ENCODE measurements at places on chromosomes 11 and 22.

GRCh38 chr11:44824300-44824704 is 97.5 kb downstream of the TSPAN18 start:
- no peak for DNase-seq

DNA sequence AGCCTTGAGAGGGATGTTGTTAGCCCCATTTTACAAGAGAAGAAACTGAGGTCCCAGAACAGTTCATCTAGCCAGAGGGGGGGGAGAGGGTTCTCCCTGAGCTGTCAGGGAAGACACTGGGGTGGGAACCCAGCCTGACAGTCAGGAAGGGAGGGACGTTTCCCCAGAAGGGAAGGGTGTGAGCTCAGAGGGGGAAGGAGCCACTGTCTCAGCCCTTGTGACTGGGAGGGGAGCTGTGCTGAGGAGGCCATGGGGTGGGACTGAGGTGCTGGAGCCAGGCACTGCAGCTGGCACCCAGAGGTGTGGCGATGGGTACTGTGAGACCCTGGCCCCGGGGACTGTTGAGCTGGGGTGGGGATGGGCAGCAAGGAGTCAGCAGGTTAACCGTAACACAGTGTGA is 35.7 kb downstream of the DAGLA start:
- DNase-seq: no peak

GRCh38 chr11:8654503-8654902 is 28.0 kb downstream of the TRIM66 start:
- DNase-seq: no peak

DNA sequence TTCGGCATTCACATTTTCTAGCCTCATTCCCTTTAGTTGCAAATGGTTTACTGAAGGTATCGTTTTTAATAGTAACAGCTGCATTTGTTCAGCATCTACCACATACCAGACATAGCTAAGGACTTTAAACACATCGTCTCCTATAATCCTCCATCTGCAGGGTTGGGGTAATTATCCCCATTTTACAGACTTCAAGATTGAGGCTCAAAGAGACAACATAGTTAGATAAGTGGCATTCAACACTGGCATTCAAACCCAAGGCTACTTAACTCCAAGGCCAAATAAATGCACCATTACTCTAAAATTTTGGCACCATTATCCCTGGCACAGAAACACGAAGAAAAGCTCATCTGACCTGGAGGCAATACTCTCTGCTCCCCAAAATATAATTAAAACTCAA is 28.5 kb downstream of the SMCO4 start:
- no peak for DNase-seq

DNA sequence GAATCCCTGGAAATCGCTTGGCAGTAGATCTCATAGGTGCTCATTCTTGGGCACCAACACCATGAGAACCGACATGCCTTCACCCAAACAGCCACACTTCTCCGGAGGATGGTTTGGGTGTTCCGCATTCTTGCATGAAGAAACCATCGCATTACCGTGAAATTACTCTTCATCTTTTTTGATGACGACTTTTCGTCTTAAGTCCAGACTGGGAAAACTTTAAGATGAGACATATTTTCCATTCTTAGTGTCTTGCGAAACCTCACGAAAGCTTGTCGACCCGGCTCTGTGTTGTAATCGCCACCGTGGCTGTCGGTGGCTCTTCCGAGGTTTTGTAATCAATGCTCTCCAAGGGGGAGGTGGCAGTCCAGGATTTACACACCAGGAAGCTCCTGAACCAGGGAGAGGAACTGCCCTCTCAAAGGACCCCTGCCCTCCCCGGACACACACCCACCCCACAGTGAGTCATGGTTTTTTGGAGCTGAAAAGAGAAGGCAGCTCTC is 1.7 kb downstream of the TOM1 start:
- peak; percentile 67 for DNase-seq

GRCh38 chr22:47420211-47420610 is 657.8 kb downstream of the TBC1D22A start:
- no peak for DNase-seq

DNA sequence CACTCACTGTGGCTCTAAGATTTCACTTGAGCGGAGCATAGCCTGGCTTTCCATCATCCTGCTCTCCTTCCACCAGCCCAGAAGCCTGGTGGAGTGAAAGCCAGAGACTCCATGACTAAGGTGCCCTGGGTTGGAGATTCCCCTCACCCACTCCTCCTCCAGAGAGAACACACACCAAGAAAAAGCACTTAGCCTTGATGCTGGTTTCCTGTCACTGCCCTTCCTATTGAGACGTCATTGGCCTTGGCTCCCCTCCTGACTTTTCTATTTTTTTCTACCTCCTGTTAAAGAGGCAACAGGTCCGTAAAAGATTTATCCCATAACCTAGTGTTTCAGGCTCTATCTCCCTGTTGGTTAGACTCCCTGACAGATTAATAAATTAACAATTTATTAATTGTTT is 38.5 kb upstream of the APLNR start:
- DNase-seq: no peak

DNA sequence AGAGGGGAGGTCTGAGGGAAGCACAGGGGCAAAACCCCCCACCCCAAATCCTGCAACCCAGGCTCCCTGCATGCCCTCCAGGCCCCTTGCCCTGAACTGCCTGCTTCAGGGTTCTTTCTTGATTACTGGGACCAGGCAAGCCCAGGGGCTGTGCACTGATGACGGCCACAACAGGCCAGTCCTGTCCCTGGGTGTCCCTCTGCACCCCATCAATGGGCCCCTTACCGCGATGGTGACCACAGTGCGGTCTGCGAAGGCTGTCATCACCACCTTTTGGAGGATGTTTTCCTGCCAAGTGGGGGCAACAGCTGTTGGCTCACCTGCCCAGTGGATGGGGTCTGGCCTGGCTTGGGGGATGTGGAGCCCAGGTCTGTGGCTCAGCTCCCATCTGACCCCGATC is 5.0 kb upstream of the KCNJ11 start:
- DNase-seq: no peak

DNA sequence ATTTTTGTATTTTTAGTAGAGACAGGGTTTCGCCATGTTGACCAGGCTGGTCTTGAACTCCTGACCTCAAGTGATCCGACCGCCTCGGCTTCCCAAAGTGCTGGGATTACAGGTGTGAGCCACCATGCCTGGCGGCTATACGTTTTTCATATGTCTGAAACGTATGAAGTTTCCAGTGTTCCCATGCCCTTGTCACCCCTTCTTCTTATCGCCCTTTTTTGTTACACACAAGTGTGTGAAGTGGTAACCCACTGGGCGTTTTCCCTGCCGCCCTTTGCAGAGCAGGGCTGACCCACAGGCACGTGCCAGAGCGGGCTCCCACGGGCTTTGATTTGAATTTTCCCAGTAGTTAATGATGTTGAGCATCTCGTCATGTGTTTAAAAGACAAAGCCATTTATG is 17.0 kb downstream of the PIM3 start:
- DNase-seq: no peak

- DNase-seq: no peak
These were observed 2.6 kb downstream of the PGGHG start for GRCh38 chr11:291281-292210.

DNA sequence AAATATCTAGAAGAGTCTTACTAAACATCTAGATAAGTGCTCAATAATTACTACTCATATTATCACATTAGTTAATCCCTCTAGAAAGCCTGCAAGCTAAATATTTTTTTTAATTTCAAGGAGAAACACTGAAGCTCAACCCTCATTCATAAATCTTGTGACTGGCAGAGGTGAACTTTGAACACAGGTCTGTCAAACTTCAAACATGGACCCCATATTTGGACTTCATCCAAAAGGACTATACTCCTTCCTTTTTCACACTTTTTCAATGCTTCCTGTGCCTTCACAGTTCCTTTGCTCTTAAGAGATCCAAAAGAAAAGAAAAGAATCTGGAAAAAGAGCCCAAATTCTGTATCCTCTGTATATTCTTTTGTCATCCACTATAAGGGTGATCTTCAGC is 28.3 kb upstream of the OR9G4 start:
- DNase-seq: no peak

- DNase-seq: peak; percentile 26
These were observed 10.4 kb upstream of the HIKESHI start for GRCh38 chr11:86291466-86292262.

DNA sequence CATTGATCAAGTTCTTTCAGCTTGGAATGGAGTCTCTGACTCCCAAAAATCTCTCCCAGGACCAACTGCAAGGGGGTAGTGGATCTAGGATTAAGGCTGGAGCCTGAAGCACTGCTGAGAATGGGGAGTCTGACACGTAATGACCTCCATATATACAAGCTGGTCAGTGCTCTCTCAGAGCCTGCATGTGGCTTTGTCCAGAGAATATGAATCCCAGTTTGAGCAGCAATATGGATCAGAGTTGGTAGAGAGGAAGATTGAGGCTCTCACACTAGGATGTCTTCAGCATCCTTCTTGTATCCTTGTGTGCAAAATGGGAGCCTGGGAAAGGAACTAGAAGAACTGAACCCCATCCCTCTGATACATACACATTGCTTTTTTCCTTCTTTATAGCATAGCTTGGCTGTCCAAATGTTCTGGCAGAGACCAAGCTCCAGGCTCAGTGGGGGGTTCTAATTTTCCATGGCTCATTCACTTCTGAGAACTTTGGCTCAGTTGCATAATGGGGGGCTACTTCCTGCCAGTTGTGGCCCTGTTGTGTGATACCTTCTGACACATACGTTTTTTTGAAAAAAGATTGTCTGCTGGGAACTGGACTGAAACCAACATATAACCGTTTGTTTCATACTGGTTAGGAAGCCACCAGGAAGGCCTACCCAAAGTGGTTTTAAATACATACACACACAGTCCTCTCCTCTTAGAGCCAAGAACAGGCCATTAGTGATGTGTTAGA is 138.2 kb downstream of the ETS1 start:
- DNase-seq: peak; percentile 69

- no peak for DNase-seq
These were observed 76.8 kb downstream of the KCNC1 start for GRCh38 chr11:17811352-17811751.

DNA sequence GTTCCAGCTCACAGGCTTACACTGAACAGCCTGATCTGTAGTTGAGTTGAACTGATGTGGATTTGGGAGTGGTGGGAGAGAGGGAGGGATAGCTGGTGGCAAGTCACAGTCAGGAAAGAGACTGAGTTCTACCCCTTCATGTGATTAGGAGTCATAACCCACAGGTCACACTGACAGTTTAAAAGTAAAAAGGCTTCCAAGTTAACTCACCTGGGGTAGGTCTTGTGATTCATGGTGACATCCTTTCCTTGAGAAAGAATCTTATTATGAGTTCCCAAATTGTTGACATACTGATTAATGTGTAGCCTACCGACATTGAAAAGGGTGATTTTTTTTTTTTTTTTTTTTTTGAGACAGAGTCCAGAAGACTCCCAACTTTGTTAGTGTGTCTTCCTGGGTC is 5.4 kb downstream of the IZUMO1R start:
- no peak for DNase-seq

GRCh38 chr11:85685820-85686459 is at the start of gene CCDC89:
TSS of gene CCDC89 (minus strand) at chr11:85686195. CDS start at chr11:85686130, 65 bp downstream.
- DNase-seq: no peak

DNA sequence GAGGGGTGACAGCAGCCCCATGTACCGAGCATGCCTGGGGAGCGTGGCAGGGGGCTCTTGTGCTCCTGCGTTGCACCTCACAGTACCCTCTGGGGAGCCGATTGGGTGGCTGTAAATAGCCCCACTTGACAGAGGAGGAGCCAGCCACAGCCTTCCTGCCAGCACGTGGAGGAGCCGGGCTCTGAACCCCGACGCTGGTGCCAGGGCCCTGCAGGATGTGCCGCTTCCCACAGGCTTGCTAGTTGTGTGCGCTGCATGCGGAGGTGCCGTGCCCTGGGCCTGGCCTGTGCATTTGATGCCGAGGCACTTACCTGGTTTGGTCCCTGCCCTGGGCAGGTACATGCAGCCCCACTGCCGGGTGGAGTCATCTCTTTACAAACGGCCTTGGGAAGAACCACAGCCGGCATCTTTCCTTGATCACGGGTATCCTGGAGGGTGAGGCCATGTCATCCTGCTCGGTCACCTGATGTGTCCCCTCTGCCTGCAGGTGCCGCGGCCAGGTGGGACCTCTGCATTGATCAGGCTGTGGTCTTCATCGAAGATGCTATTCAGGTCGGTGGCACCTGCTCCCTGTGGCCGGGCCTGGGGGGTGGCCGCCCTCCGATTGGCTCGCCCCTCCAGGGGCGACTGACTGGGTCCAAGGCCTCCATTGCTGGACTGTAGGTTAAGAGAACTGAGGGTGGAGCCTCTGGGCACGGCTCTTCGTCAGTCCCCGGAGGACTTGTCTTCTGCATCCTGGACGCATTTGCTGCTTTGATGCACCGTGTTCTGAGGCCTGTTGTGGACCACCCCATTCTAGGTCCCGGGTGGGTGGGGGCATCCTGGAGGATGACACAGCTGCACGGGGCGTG is 5.0 kb downstream of the TPCN2 start:
- no peak for DNase-seq

DNA sequence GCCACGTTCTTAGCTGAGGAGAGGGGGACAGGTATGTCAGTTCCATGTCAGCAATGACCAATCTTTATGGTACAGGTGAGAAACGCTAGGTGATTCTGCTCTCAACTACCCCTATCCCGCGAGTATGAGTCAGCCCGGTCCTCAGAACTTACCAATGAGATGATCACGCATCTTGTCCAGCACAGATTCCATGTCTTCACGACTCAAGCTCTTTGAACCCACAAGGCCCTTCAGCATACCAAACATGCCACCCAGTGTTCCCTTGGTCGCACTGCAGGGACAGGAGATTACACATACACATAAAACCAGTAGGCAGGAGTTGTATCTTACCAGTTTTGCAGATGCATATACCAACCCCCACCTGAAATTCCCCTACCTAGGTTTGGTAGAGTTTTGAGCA is 2.9 kb downstream of the SRPRA start:
- DNase-seq: no peak

- no peak for DNase-seq
These were observed 11.2 kb downstream of the UBASH3B start for GRCh38 chr11:122666743-122667142.

DNA sequence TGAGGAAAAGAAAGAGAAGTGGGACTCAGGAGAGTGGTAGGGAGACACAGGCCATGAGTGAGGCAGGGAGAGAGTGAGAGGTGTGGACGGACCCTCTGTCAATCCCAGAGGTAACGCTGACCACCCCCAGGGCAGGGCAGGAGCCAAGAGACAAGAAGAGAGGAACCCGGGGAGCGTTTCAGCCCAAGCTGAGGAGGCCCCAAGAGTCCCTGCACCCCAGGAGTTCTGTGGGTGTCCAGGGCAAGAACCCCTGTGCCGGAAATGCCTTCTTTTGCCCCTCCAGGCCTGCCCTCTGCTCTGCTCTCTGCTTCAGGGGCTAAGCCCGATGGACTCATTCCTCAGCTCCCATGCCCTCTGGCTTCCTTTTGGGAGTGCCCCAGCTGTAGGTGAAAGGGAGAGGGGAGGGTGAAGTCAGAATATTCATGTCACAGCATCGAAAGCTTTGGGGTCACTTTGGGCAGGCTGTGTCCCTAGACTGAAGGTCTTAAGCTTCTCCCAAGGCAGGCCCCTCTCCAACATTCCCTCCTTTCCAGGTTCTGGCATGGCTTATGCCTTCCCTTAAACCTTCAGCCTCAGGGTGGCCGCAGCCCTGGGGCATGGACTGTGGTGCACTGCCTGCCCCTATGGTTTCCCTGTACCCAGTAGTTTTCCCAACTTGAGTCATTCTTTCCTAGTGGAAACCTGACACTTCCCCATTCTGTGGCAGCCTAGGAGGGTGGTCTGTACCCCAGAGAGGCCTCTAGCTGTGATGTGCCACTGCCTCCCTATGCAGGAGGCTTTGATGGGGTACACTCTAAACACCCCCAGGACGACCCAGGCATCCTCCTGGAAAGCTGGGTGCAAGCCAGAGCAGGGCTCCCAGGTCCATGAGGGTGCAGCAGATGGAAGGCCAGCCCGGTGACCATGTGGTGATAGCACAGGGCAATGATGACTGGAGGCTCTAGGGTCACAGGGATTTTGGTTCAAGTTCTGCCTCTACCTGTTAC is 27.1 kb downstream of the MYEOV start:
- DNase-seq: peak; percentile 35
